Sigmoid colon (tissue), 7 donors: ENCODE measurements at places on chromosomes 5 and 9. TPM values are rescaled to one million over a fixed set of nuclear protein-coding genes. Genes with fewer than 3 reads are reported as not detected.

- no peak for DNase-seq
Measured at GRCh38 chr5:39485079-39485478, 60.3 kb upstream of the DAB2 start.

- no peak for DNase-seq
Measured at GRCh38 chr5:3041001-3041400, 289.5 kb upstream of the IRX2 start.

- DNase-seq = no peak
Measured at GRCh38 chr5:142864290-142865260, 94.4 kb downstream of the ARHGAP26 start.

- DNase-seq = no peak
Measured at GRCh38 chr5:155270725-155271124, 257.2 kb downstream of the KIF4B start.

Gene IFNA14
- not detected for polyA plus RNA-seq

GRCh38 chr5:42982107-42982622 is 58.0 kb downstream of the ANXA2R start:
- DNase-seq = no peak

Gene C9orf153
- polyA plus RNA-seq = 0.09 TPM

GRCh38 chr9:133773889-133774655 is 35.9 kb upstream of the SARDH start:
- DNase-seq = no peak

- DNase-seq = peak; percentile 92
Measured at GRCh38 chr5:95861221-95861863, 38.8 kb upstream of the GLRX start.

Gene SLC36A2
- not detected for polyA plus RNA-seq

DNA sequence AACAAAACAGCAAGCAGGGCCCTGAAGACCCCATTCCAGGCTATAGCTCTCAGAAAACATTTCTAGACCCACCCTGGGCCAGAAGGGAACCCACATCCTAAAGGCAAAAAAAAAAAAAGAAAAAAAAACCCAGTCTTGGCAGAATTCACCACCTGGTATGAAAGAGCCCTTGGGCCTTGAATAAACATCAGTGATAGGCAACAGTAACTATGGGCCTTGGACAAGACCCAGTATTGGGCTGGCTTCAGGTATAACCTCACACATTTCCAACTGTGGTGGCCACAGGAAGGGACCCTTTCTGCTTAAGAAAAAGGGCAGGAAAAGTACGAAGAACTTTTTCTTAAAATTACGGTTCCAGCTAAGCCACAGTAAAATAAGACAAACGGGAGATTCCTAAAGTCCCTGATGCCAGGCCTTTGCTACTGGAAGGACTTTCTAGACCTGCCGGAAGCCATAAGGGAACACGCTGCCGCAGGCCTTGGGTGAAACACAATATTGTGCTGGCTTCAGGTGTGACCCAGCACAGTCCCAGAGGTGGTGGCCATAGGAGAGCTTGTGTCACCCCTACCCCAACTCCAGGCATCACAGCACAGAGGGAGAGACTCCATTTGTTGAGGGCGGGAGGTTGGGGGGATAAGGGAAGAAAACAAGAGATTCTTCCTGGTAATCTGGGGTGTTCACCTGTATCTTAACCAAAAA is 505.2 kb upstream of the RGMB start:
- no peak for DNase-seq

- DNase-seq = no peak
Measured at GRCh38 chr9:95815133-95815532, 60.4 kb upstream of the ERCC6L2 start.

DNA sequence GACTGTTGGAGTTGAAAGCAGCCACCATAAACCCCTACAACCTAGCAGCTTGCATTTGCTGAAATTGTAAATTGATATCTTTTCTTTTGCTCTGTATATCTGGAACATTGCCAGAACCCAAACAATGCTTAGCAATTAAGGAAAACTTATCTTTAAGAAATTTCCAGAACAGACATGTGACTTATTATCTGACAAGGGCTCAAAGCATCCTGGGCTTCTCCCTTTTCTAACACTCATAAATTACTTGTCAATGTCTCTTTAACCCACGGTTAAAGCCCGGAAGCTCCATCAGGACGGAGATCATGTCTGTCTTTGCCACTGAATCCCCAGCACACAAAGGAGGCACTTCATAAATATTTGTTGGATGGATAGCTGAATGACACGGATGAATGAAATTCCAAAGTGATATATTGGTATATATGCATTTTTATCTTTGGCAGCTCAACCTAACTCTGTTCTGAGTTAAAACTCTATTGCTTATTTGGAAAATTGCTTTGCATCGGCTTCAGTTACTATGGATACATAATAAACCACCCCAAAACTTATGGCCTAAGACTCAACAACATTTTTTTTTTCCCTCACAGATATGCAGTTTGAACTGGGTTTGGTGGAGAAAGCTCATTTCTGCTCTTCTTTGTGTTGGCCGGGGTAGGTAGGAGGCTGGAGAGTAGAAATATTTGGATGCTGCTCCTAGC is 103.1 kb upstream of the CLINT1 start:
- no peak for DNase-seq

DNA sequence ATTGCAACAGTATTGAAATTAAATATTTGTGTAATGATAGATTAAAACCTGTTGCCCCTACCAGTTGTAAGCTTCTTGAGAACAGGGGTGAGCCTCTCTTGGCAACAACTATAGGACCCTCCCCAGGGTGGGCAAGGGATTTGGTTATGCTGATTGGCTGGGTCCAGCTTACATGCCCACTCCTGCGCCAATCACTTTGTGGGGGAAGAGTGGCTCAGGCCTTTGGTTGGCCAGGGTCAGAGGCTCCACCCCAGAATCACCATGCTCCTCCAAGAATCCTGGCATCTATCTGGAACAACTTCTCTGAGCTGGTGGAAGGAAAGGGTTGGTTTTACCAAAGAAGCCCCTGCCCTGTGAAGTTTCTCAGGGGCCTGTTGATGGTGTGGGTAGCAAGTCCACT is 8.6 kb upstream of the PITX1 start:
- DNase-seq = no peak

Gene FBP2
- polyA plus RNA-seq = 0.04 TPM

- DNase-seq = no peak
Measured at GRCh38 chr5:154466671-154467070, 11.4 kb downstream of the HAND1 start.

Gene GAS1
- polyA plus RNA-seq = 9.0 TPM

DNA sequence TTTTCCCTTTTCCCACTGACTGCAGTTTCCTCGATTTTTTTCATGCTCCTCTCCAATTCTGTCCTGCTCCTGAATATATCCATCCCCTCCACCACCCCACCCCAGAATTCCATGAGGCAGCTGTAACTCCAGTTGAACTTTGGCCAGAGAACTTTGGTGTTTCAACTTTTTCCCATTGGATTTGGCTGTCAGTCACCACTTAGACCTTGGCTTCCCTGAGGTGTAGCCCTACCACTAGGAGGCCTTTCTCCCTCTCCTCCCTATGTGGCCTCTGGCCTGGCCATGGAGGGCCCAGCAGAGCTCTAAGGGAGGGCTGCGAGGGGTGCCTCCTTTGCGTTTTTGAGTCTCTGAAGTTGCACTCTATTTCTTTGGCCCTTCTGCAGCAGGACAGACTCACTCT is 261.3 kb downstream of the PIK3R1 start:
- DNase-seq = no peak

Gene RNF14
- polyA plus RNA-seq = 42.6 TPM

Gene PSAT1
- polyA plus RNA-seq = 34.4 TPM

Gene OBP2A
- polyA plus RNA-seq = not detected

GRCh38 chr9:565528-565927 is 276.0 kb upstream of the DMRT1 start:
- DNase-seq = no peak

- DNase-seq = no peak
Measured at GRCh38 chr5:32428426-32428825, 16.1 kb downstream of the ZFR start.

DNA sequence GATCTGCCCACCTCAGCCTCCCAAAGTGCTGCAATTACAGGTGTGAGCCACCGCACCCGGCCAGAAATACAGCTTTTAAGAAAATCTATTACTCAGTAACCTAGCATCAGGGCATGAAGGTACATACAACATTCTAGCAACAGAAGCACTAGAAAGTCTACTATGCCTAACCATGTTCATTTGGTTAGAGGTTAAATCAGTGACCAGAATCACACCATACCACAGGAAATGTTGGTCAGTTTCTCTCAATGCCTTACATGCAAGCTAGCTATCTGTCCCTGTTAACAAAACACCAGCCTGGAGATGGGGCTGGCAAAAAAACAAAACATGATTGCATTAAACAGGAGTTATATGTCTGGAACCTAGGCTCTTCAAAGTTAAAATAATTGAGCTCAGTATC is 104.1 kb downstream of the STRBP start:
- no peak for DNase-seq

- DNase-seq = no peak
Measured at GRCh38 chr5:170334626-170335025, 37.0 kb upstream of the LCP2 start.

DNA sequence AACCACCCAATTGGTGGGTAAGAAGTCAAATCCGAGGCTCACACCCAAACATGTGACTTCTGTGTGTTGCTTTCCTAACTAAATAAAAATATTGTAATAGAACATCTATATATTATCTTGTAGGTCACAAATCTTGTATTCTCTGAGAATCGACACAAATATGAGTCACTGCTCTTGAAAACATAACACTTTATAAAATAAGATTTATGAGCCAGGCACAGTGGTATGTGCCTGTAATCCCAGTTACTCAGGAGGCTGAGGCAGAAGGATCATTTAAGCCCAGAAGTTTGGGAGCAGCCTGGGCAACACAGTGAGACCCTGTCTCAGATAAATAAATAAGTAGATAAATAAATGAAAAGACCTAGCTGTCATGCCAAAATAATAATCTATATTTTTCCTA is 624.1 kb downstream of the ANXA1 start:
- DNase-seq = no peak

Gene CDKN2A
- 2.4 TPM for polyA plus RNA-seq

GRCh38 chr9:19782005-19782404 is 6.8 kb downstream of the SLC24A2 start:
- DNase-seq = no peak

Gene SPATA31C1
- not detected for polyA plus RNA-seq

DNA sequence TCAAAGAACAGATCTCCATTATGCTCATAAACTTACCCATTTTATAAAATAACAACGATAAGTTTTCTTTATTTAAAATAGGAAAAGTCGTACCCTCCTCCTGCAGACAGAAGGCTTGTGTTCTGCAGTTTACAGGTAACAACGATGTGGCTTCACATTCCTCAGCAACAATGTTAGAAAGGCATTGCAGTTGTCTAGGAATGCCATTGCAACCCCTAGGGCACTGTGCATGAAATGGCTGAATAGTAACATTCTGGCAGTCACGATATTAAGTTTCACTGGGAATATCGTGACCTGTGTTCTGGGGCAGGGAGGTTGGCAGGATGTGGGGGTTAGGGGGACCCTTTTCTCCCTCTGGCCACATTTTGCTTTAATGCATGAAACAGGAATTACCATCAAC is 331.9 kb downstream of the DEPDC1B start:
- no peak for DNase-seq

DNA sequence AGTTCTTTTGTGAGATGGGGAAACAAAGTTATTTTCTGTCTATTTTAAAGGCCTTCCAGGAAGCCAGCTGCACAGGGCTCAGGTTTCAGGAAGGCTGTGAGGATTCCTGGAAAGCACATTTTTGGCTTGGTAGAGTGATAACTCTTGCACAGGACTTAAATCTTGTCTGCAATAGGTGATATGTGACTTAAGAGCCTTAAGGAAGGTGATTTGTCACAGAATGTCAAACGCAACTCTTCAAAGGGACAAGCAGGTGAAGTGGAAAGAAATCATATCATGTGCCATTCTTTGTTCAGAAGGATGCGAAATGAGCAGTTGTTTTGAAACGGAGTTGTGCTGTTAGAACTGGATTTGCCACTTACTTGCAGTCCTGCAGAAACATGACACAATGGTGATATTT is 459.3 kb downstream of the MAT2B start:
- no peak for DNase-seq

DNA sequence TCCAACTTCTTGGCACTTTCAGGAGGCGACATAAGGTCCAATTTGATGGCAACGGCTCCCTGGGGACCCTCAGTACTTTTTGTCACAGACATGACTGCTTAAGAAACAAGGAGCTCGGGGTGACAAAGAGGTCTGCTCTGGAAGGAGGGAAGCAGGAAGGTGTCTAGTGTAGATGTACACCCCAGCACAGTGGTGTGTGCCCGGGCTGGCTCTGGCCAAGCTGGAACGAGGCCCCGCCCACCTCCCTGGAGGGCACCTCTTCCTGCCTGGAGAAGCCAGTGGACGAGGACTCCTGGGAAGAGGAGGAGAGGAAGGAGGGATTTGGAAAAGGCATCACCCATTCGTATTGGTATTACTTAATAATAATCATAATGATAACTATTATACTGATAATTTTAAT is at the start of gene SLC36A2:
SLC36A2 (minus strand) TSS at position 191 of the 400 bp plus-strand sequence; CDS start at position 92, 99 bp downstream.
- DNase-seq = no peak

GRCh38 chr9:37798677-37799076 is 1.9 kb upstream of the DCAF10 start:
- DNase-seq = no peak
